ENCODE measurements at places on chromosomes 13 and 19. TPM values are rescaled to one million over a fixed set of nuclear protein-coding genes. Genes with fewer than 3 reads are reported as not detected.

GRCh38 chr19:13037161-13037560 lies 41.9 kb downstream of the NFIX start:
- no peaks in the 10 kb centered on the region for H3K36me3 ChIP-seq
- no peak for DNase-seq
- H3K27ac ChIP-seq: no peak overlapping the region

DNA sequence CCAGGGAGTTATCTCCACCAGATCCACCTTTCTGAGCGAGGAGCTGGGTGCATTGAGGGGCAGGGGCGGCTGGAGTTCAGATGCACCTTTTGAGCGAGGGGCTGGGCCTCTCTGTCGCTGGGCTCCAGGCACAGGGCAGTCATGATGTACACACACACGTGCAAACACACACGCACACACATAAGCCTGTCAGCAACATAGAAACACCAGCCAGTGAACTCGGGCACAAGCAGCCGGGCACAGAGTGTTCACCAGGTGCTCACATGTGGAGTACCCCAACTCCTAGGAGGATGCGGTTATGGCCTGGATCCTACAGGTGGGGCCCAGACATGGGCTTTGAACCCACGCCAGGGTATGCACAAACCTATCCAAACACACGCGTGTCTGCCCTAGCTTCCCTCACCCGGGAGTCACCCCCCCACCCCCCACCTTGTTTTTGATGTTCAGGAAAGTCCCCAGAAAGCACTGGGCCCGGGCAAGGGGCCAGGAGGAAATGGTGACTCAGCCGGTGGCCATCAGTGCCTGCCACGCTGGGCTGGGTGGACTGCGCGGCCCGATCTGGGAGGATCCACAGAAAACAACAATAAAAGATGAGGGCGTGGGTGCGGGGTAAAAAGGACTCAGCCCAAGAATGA lies 13.3 kb downstream of the ARRDC2 start:
- H3K36me3 ChIP-seq: no peaks in the 10 kb centered on the region
- H3K4me1 ChIP-seq: peaks cover 5% of the 10 kb centered on the region
- no peak overlapping the region for H3K27ac ChIP-seq
- H3K4me3 ChIP-seq: no peak overlapping the region
- no peaks in the 10 kb centered on the region for H3K27me3 ChIP-seq

The FXYD3 gene
- 2.8 TPM for total RNA-seq

- peaks cover 19% of the 10 kb centered on the region for H3K4me1 ChIP-seq
- peak overlapping the region; percentile 84 for H3K4me3 ChIP-seq
- no peaks in the 10 kb centered on the region for H3K36me3 ChIP-seq
- DNase-seq: no peak
- H3K27me3 ChIP-seq: peaks cover 25% of the 10 kb centered on the region
Observed at GRCh38 chr19:7870571-7871436, 3.4 kb downstream of the PRR36 start.

GRCh38 chr13:77981281-77981881 lies 62.8 kb upstream of the EDNRB start:
- no peaks in the 10 kb centered on the region for H3K27me3 ChIP-seq
- peak overlapping the region; percentile 58 for H3K27ac ChIP-seq
- DNase-seq: no peak
- H3K4me1 ChIP-seq: peaks cover 54% of the 10 kb centered on the region

- H3K27ac ChIP-seq: peak overlapping the region; percentile 19
- no peaks in the 10 kb centered on the region for H3K36me3 ChIP-seq
- peaks cover 14% of the 10 kb centered on the region for H3K4me1 ChIP-seq
- no peak for DNase-seq
- peaks cover 9% of the 10 kb centered on the region for H3K27me3 ChIP-seq
Observed at GRCh38 chr19:18985257-18985656, 44.2 kb upstream of the HOMER3 start.

- no peak overlapping the region for H3K27ac ChIP-seq
- no peaks in the 10 kb centered on the region for H3K27me3 ChIP-seq
- H3K36me3 ChIP-seq: no peaks in the 10 kb centered on the region
- no peak overlapping the region for H3K4me3 ChIP-seq
- no peak for DNase-seq
- no peaks in the 10 kb centered on the region for H3K4me1 ChIP-seq
Observed at GRCh38 chr13:44024846-44025195, 145.1 kb downstream of the LACC1 start.

The MBD3L3 gene
- total RNA-seq: not detected

DNA sequence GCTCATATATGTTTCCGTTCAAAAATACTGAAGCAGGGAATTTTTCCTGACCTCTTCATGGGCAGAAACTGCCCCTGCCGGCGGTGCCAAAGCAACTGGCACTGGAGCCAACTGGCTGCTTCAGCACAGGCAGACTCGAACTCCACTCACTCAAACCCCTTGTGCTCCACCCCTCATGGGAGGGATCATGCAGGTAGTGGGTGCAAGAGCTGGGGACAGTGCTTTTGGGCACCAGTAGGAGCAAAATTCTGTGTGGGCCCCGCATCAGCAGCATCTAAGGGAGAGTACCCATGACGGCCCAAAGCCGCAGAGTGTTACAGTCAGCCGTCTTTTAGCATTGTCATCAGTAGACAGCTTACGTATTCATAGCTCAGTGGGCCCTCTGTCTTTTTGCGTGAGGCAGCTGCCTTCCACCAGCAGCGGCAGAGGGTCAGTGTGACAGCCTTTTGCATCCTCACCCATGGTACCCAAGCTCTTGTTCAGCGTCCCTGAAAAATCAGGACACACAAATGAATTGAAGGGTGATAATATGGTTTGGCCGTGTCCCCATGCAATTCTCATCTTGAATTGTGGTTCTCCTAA lies 393.8 kb downstream of the SLITRK6 start:
- no peaks in the 10 kb centered on the region for H3K36me3 ChIP-seq
- DNase-seq: no peak
- H3K27me3 ChIP-seq: no peaks in the 10 kb centered on the region

DNA sequence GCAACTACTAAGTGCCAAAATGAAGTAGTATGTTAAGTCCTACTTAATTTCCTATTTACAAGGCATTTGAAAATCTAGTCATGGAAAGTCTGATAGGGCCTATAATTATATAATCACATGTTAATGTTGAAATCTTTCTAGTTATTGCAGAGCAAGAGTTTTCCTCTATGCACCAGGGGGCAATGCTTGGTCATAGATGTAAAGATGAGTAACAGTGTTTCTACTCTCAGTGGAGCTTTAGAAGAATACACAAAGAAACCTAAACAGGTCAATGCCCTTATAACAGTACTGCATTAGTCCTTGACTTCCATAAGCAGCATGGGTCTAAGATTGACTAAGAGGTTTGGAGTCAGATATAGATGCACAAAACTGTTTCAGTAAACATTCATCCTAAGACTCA lies 218.7 kb downstream of the KCTD12 start:
- no peak overlapping the region for H3K27ac ChIP-seq
- no peaks in the 10 kb centered on the region for H3K27me3 ChIP-seq
- H3K4me1 ChIP-seq: no peaks in the 10 kb centered on the region
- no peaks in the 10 kb centered on the region for H3K36me3 ChIP-seq
- no peak overlapping the region for H3K4me3 ChIP-seq

DNA sequence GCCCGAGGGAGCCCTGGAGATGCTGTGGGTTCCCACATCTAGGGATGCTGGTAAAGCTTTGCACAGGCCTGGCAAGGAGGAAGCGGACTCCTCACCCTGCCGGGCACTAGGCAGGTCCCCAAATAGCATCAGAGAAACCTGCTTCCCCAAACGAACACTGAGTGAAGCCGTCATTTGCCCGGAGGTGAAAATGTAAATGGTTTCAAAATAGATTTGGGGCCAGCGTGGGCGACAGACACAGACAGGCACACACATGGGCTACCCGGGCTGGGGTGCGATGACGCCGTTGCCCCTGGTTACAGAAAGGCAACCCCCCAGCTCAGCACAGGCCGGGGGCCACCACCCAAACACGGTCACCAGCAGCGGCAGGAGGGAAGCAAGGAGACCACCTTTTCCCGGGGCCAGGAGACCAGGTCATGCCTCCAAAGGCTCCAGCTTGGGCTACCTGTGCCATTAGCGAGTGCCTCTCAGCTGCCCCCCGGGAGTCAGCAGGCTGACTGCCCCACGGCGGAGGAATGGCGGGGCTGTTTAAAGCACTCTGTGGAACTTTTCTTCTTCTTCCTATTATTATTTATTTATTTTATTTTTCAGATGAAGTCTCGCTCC lies 47.5 kb upstream of the NDUFS7 start:
- no peak overlapping the region for H3K27ac ChIP-seq
- H3K36me3 ChIP-seq: no peaks in the 10 kb centered on the region
- DNase-seq: no peak
- no peaks in the 10 kb centered on the region for H3K27me3 ChIP-seq
- H3K4me1 ChIP-seq: no peaks in the 10 kb centered on the region

DNA sequence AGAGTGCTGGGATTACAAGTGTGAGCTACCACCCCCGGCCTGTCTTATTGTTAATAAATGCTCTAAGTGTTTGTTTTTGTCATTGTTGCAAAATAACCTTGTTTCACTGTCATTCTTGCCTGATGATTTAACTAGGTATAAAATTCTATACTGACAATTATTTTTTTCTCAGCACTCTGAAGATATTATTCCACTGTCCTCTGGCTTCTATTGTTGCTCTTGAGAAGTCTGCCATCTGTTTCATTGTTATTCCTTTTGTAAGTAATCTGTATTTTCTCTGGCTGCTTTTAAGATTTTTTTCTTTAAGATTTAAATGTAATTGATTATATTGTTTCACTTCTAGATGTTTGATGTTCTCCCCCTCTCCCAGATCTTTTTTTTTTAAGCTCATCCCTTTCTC lies 17.6 kb downstream of the ZNF420 start:
- no peak overlapping the region for H3K4me3 ChIP-seq
- no peaks in the 10 kb centered on the region for H3K4me1 ChIP-seq
- H3K36me3 ChIP-seq: peaks cover 84% of the 10 kb centered on the region

DNA sequence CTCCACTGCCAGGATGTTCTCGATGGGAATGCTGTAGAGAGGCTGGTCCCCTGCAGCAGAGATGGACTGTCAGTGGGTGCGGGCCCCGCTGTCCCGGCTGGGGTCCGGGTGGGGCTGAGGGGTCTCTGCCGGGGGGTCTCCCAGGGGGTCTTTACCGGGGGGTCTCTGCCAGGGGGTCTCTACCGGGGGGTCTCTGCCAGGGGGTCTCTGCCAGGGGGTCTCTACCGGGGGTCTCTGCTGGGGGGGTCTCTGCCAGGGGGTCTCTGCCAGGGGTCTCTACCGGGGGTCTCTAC lies 25.7 kb upstream of the C13orf46 start:
- peaks cover 2% of the 10 kb centered on the region for H3K36me3 ChIP-seq
- H3K4me1 ChIP-seq: no peaks in the 10 kb centered on the region
- H3K27ac ChIP-seq: no peak overlapping the region

The ZNF208 gene
- total RNA-seq: not detected

GRCh38 chr19:10643968-10644259 lies 10.2 kb upstream of the ILF3 start:
- H3K27ac ChIP-seq: peak overlapping the region; percentile 93
- no peak for DNase-seq
- H3K36me3 ChIP-seq: no peaks in the 10 kb centered on the region
- peak overlapping the region; percentile 77 for H3K4me3 ChIP-seq

DNA sequence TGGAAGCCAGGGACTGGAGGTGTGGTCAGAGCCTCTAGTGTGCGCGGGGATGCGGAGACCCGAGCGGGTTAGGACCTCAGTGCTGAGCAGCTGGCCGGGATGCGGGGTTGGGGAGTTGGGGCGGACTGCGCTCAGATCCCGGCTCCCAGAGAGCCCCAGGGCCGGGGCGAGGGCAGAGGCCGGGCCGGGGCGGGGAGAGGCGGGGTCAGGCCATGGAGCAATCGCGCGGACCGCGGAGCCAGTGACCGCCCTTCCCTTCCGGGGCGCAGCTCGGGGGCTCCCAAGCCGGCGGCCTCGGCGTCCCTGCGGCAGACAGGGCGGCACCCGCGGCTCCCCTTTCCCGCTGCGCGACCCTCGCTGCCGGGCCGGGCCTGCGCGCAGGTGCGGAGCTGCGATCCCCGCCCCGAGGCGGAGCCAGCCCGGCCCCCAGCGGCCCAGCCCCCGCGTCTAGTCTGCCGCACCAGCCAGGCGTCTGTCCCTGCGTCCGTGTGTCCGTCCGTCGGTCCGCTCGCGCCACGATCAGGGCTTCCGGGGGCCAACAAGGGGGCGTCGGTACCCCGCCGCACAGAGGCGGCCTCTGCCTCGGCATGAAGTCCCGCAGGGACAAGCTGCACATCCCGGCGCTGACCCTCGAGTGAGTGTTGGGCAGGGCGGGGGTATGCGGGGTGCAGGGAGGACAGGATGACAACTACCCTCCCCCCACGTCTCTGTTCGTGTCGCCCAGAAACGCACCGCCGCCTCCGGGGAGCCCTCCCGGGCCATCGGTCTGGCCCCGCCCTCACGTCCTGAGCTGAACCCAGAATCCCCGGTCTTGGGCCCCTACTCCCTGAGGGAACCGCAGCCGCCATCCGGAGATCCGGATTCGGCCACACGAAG lies 12.4 kb downstream of the MAST3 start:
- H3K27ac ChIP-seq: no peak overlapping the region
- H3K4me3 ChIP-seq: peak overlapping the region; percentile 86
- H3K36me3 ChIP-seq: no peaks in the 10 kb centered on the region
- H3K27me3 ChIP-seq: peaks cover 22% of the 10 kb centered on the region

- DNase-seq: no peak
- H3K36me3 ChIP-seq: no peaks in the 10 kb centered on the region
- H3K27me3 ChIP-seq: peaks cover 78% of the 10 kb centered on the region
- H3K4me3 ChIP-seq: peak overlapping the region; percentile 73
- peaks cover 40% of the 10 kb centered on the region for H3K4me1 ChIP-seq
Observed at GRCh38 chr19:17951990-17952976, 14.6 kb upstream of the KCNN1 start.

DNA sequence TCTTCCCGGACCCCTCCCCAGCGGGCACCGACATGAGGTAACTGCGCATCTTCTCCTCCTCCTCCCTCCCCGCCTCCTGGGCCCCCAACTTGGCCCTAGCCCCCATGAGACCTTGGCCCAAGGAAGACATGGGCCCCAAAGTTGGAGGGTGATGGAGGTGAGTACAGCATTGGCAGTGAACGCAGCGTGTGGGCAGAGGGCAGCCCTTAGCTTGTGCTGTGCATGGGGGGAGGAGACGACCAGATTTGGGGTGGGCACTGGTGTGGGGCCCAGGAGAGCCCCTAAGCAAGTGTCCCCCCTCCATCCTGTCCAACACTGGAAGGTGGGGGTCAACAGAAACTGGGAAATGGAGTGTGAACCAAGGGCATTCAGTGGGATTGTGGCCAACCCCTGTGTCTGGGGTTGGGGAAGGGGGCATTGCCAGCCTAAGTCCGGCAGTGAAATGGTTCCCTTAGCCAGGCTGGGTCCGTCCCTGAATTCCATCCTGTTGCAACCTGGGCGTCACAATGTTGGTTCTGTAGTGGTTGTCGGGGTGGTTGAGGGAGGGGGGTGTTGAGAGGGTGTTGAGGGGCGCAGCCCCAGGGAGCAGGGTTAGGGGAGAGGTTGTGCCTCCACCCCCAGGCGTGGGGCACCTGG lies 23.5 kb downstream of the NUMBL start:
- DNase-seq: no peak
- peaks cover 22% of the 10 kb centered on the region for H3K36me3 ChIP-seq
- H3K27ac ChIP-seq: no peak overlapping the region
- H3K4me1 ChIP-seq: no peaks in the 10 kb centered on the region
- peaks cover 3% of the 10 kb centered on the region for H3K27me3 ChIP-seq

GRCh38 chr19:23241419-23241818 lies 8.8 kb downstream of the ZNF724 start:
- no peak overlapping the region for H3K27ac ChIP-seq
- DNase-seq: no peak
- no peaks in the 10 kb centered on the region for H3K4me1 ChIP-seq

The PTGIR gene
- total RNA-seq: not detected

- H3K36me3 ChIP-seq: no peaks in the 10 kb centered on the region
- peak; percentile 23 for DNase-seq
- H3K4me3 ChIP-seq: peak overlapping the region; percentile 94
- peak overlapping the region; percentile 71 for H3K27ac ChIP-seq
Observed at GRCh38 chr13:71866335-71867130, 471 bp downstream of the DACH1 start.

GRCh38 chr13:47853236-47853635 lies 147.8 kb downstream of the SUCLA2 start:
- no peak overlapping the region for H3K4me3 ChIP-seq
- peaks cover 4% of the 10 kb centered on the region for H3K4me1 ChIP-seq
- H3K27ac ChIP-seq: no peak overlapping the region
- H3K27me3 ChIP-seq: no peaks in the 10 kb centered on the region
- no peak for DNase-seq

The ZNF708 gene
- total RNA-seq: 24.6 TPM

The S1PR2 gene
- 26.3 TPM for total RNA-seq

Measured in neural crest cell (in vitro differentiated cells).